Adipose tissue (tissue), 3 donors: ENCODE measurements at places on chromosomes 2 and 18. TPM values are rescaled to one million over a fixed set of nuclear protein-coding genes. Genes with fewer than 3 reads are reported as not detected.

RBBP8 gene
- polyA plus RNA-seq, result 20.6 TPM

HOXD10 gene
- 0.45 TPM for polyA plus RNA-seq

PLB1 gene
- 16.9 TPM for polyA plus RNA-seq

CCDC93 gene
- 7.4 TPM for polyA plus RNA-seq

TET3 gene
- polyA plus RNA-seq, result 2.3 TPM

CNTNAP5 gene
- not detected for polyA plus RNA-seq

PTPN2 gene
- 28.3 TPM for polyA plus RNA-seq

CRYBA2 gene
- 12.9 TPM for polyA plus RNA-seq

FRZB gene
- polyA plus RNA-seq, result 0.56 TPM

LIMS4 gene
- polyA plus RNA-seq, result 1.6 TPM

ACMSD gene
- polyA plus RNA-seq, result 0.18 TPM

SERPINB11 gene
- polyA plus RNA-seq, result not detected
